ENCODE measurements at places on chromosomes 4 and X. TPM values are rescaled to one million over a fixed set of nuclear protein-coding genes. Genes with fewer than 3 reads are reported as not detected.

DNA sequence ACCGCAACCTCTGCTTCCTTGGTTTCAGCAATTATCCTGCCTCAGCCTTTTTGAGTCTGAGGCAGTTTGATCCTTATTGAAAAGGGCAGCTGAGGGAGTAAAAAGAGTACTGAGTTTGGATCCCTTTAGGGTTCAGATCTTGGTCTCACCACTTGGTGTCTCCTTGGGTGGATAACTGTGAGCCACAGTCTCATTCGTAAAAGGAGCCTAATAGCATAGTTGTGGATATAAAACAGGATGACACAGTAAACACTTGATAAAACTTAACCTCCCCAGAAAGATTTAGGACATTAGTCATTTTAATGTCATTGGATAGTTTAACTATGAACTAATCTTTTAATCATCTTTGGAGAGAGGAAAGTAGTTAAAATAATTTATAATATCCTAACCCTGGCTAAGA lies 173.0 kb downstream of the ANK2 start:
- no peaks in the 10 kb centered on the region for H3K27me3 ChIP-seq
- H3K4me1 ChIP-seq: no peaks in the 10 kb centered on the region
- H3K4me3 ChIP-seq: no peak overlapping the region
- H3K36me3 ChIP-seq: no peaks in the 10 kb centered on the region
- no peak for DNase-seq

The SPP1 gene
- 16.7 TPM for total RNA-seq

The ODAPH gene
- total RNA-seq: not detected

The SHROOM4 gene
- 4.1 TPM for total RNA-seq

The TMEM156 gene
- total RNA-seq: 0.33 TPM
